Fibroblast of villous mesenchyme (primary cell): ENCODE measurements at places on chromosomes 1 and 21. TPM values are rescaled to one million over a fixed set of nuclear protein-coding genes. Genes with fewer than 3 reads are reported as not detected.

The RASSF5 gene
- 0.86 and 1.6 TPM in 2 replicates for total RNA-seq

The MAP10 gene
- 1.9 and 2.2 TPM in 2 replicates for total RNA-seq

The KIF17 gene
- 0.64 and 2.2 TPM in 2 replicates for total RNA-seq

The B3GALT2 gene
- total RNA-seq: 12.9 and 32.8 TPM in 2 replicates

The SPATA1 gene
- 0.43 and 0.97 TPM in 2 replicates for total RNA-seq

The DNALI1 gene
- total RNA-seq: 7.1 and 7.3 TPM in 2 replicates

The DIRAS3 gene
- 0.43 and 2.3 TPM in 2 replicates for total RNA-seq

The SPATA45 gene
- total RNA-seq: 0.43 TPM in 1 of 2 replicates, not detected in the other

The GJC2 gene
- total RNA-seq: 2.6 and 3.9 TPM in 2 replicates

The BRINP3 gene
- total RNA-seq: not detected in 2 replicates

The TSHB gene
- not detected in 2 replicates for total RNA-seq

The FNDC10 gene
- total RNA-seq: 0.43 and 2.6 TPM in 2 replicates

The KRTAP19-3 gene
- total RNA-seq: not detected in 2 replicates

The SLC25A24 gene
- 62.2 and 80.7 TPM in 2 replicates for total RNA-seq

The RAB3B gene
- total RNA-seq: 58.9 and 77.3 TPM in 2 replicates

The KCNH1 gene
- total RNA-seq: 11.2 and 14.2 TPM in 2 replicates

The S100A7A gene
- total RNA-seq: not detected in 2 replicates

The CELA3A gene
- not detected in 2 replicates for total RNA-seq

The KNCN gene
- not detected in 2 replicates for total RNA-seq

The THEM5 gene
- not detected in 2 replicates for total RNA-seq

The KIF26B gene
- total RNA-seq: 12.1 and 66.0 TPM in 2 replicates

The FNDC5 gene
- total RNA-seq: 0.43 and 0.64 TPM in 2 replicates

The SLC35E2B gene
- 31.2 and 32.8 TPM in 2 replicates for total RNA-seq

The HSPB7 gene
- total RNA-seq: 1.7 and 3.5 TPM in 2 replicates

The C1orf116 gene
- total RNA-seq: under 0.01 TPM in 1 of 2 replicates, not detected in the other

The JAM2 gene
- under 0.01 and 1.7 TPM in 2 replicates for total RNA-seq

The KLHDC8A gene
- total RNA-seq: not detected in 2 replicates

The PLA2G2F gene
- not detected in 2 replicates for total RNA-seq

The FAM167B gene
- total RNA-seq: 0.97 and 5.2 TPM in 2 replicates

The GSTM2 gene
- total RNA-seq: 16.8 and 19.0 TPM in 2 replicates

The HP1BP3 gene
- total RNA-seq: 258 and 274 TPM in 2 replicates

The SPRR3 gene
- not detected in 2 replicates for total RNA-seq

The IGSF8 gene
- total RNA-seq: 13.9 and 14.7 TPM in 2 replicates

The LRRC47 gene
- 29.0 and 31.1 TPM in 2 replicates for total RNA-seq

The DNAH14 gene
- total RNA-seq: 13.5 and 14.7 TPM in 2 replicates

The HES3 gene
- not detected in 2 replicates for total RNA-seq

The HSD3B2 gene
- not detected in 2 replicates for total RNA-seq

The CRYBG2 gene
- total RNA-seq: not detected in 2 replicates

The ABCA4 gene
- total RNA-seq: 0.43 and 0.64 TPM in 2 replicates

The TNFRSF8 gene
- under 0.01 and 0.86 TPM in 2 replicates for total RNA-seq

The CCDC185 gene
- total RNA-seq: not detected in 2 replicates

The CRP gene
- total RNA-seq: not detected in 2 replicates

The CASQ1 gene
- not detected in 2 replicates for total RNA-seq

The NBPF10 gene
- 1.3 and 2.3 TPM in 2 replicates for total RNA-seq

The ERG gene
- not detected in 2 replicates for total RNA-seq

The AGMAT gene
- 2.3 and 2.6 TPM in 2 replicates for total RNA-seq

The ATP1A4 gene
- not detected in 2 replicates for total RNA-seq

The PLA2G4A gene
- 12.1 and 15.5 TPM in 2 replicates for total RNA-seq

The MYOG gene
- total RNA-seq: not detected in 2 replicates
